ENCODE measurements at places on chromosomes 1 and 21.

DNA sequence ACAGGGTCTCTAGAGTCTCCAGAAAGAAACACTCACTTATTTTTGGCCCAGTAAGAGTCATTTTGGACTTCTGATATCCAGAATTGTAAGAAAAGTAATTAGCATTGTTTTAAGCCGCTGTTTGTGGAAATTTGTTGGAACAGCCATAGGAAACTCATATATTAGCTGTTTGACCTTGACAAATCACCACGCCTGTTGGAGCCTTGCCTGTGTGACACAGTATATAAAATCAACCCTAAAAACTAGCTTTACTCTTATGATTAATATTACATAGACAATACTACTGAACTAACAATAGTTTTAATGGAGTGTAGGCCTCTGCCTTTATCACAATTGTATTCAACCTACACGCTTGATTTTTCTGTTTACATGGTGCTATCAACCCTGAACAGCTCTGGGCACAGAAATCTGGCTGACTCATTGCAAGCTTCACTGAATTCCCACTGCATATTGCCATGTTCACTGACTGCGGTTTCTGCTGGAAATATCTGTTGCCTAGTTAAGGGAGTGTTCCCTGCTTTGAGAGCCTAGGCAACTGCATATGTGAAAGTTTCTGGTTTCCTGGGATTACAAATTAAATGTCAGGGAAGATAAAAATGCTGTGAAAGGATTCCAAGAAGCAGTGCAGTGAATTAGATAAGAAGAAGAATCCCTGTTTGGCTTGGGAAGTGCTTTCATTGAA lies 419.5 kb upstream of the DEPDC1 start:
- peak; percentile 40 for DNase-seq

DNA sequence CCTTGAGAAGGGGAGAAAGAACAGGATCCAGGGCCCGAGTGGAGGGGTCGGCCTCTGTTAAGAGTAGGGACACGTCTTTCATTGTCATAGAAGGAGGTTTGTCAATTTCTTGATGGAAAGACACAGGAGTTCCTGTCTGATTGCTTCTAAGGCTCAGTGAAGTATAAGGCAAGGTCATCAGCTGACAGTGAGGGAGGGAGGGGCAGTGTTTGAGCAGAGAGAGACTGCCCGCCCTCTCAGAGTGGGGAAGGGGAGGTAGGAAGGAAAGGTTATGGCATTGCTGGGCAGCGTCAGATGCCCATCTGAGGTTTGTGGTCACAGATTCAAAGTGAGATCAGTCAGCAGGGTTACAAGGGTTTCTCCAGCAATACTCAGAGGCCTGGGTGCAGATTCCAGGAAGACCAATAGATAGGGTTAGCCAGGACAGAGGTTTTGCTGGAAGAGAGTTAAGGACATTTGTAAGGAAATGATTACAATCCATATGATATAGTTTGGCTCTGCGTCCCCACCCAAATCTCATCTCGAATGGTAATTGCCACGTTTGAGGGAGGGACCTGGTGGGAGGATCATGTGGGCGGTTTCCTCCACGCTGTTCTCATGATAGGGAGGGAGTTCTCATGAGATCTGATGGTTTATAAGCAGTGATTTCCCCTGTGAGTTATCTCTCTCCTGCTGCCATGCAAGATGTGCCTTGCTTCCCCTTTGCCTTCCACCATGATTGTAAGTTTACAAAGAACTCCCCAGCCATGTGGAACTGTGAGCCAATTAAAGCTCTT lies 127.2 kb upstream of the GJB5 start:
- no peak for DNase-seq

GRCh38 chr1:13930151-13930550 lies 230.2 kb downstream of the PRDM2 start:
- DNase-seq: no peak

DNA sequence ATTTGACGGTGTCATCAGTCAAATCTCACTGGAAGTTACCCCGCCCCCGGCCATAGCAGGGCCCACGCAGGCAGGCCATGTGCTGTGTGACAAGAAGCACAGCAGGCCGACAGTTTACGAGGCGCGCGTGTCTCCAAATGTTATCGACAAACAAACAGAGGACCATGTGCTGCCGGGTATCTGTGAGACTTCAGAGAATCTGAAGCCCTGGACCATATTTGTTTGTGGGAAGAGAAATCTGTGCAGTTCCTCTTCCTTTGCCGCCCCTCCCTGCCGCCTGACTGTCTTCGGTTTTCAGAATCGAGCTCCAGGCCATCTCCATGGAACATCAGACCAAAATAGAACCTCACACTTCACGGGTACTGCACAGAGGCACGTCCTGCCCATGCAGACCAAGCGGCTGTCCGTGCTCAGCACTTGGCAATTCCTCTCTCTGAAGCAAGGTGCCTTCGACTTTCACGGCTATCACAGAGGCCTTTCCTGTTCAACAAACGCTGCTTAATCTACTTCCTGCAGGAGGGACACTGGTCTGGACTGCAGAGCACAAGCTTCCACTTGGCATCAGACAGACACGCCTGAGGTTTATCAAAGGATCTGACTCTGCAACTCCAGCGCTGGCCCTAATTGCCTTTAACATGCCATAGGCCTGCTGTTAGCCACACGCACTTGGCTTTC lies 135.7 kb upstream of the KRTAP19-8 start:
- no peak for DNase-seq

DNA sequence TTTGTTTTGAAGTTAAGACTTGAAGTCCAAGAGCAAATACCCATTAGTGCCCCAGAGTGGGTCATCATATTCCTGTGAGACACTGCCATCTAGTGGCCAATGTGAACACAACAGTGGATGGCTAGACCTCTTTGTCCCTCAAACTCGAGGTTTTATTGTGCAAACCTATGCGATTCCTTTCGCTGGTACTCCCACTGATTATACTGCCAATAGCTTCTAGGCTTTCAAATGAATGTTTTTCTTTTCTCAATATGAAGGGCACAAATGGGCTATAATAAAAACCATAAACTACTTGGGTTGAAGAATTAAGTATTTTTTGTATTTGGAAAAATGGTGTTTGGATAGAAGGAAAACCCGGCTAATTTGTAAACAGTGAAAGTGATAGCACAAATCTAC lies 100.4 kb upstream of the ZNF281 start:
- DNase-seq: peak; percentile 53

GRCh38 chr1:103145449-103145848 lies 37.1 kb upstream of the COL11A1 start:
- DNase-seq: no peak

DNA sequence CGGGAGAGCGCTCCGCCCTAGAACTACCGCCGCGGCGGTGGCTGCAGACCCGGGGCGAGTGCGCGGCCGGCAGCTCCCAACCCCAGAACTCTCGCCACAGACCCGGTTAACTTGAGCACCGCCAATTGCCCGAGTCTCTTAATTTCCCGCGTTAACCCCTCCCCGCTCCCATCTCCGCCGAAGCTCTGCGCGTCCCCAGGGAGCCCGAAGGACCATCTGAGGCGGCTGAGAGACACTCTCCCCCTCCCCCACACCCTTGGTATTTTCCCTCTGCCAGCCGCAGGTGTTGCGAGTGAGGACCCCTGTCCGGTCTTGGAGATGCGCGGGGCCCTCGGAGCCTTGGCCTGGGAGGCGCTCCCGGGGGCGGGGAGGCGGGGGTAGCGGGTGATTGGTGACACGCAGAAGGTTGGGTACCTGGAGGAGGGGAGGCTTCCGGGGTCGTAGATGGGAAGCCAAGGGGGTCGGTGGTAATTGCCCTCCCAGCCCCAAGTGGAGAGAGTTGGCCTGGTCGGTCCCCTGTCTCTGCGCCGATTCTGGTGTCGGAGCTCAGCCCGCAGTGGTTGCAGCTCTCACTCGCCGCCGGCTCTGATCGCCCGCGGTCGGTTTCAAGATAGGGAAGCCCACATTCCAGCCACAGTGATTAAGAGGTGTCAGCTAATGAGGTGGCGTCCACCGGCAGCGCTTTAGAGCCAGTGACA lies 858 bp upstream of the SUSD4 start:
- no peak for DNase-seq

DNA sequence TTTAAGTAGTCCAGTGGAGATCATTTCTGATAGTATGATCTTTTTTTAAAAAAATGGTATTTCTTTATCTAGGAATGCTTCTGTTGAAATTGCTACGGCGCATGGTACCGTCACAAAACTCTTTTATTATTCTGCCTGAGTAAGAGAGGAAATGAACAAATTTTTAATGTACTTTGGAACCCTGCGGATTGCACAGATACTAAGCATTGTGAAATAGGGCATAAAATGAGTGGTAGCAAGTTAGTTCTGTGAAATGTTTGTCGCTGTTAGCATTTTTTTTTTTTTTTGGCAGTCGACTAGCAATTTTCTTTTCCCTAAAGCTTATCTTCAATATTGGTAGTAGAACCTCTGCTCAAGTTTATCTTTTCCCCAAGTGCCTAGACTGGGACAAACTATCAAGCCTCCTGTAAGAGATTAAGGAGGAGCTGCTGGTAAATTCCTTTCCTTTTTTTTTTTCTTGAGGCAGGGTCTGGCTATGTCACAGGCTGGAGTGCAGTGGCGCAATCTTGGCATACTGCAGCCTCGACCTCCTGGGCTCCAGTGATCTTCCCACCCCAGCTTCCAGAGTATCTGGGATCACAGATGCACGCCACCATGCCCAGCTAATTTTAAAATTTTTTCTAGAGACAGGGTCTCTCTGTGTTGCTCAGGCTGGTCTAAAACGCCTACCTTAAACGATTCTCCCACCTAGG lies 2.2 kb downstream of the ITSN1 start:
- no peak for DNase-seq

DNA sequence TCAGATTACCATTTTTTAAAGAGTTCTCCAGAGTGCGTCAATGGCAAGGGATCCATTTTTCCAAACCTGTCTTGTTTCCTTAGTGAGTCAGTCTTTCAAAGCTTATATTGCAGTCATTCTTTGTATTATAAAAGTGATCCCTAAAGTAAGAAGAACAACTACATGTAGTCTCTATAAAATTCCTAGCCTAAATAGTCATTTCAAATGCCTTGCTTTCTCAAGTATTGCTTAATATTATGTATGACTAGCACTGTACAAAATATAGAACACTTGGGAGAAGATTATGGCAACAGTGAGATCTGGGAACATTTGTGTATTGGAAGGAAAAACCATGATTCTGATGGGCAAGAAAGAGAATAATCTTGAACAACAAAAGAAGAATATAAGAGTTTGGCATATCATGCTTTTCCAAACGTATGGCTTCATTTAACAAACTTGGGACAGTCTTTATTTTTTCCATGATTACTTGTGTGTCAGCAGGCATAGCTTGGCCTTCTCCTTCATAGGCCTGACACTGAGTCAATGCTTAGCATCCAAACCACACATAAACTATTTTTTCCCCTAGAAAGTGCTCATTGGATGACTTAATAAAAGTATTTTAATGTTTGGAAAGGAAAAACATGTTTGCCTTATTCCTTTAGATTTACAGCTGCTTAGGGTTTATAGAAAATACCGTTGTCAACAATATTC lies 547.4 kb downstream of the LTN1 start:
- no peak for DNase-seq

- no peak for DNase-seq
Observed at GRCh38 chr1:8464377-8464776, 146.5 kb downstream of the SLC45A1 start.

DNA sequence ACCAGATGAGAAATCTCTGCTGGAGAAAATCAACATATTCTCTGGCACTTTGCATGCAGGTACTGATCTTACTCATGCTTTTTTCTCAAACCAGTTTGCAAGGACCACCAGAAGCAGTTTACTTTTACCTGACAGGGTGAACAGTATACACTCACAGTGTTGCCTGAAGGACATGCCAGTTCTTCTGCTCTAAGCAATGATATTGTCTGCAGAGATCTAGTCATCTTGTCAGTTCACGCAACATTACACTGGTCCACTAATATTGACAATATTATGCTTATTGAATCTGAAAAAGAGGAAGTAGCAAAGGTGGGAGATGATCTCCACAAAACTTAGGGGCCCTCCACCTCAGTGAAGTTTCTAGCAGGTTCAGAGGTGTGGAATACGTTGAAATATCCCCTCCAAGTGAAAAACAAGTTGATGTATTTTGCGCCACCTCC lies 3.8 kb upstream of the S100B start:
- DNase-seq: no peak

DNA sequence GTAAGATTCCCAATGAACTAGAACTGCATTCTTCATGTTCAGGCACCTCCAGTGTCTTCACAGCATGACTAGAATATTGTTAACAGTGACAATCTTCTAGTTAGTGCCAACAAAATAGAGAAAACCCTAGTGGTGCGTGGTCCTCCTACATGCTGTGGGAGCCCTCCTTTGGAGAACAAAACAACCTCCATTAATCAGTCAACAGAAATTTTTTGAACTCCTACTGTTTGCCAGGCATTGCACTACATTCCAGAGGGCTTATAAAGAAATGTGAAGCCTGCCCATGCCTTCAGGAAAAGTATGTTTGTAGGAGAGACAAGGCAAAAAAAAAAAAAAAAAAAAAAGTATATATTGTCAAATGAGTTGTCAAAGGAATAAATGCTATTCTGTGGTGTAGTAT lies 252.7 kb downstream of the LRRC40 start:
- no peak for DNase-seq

- DNase-seq: no peak
Observed at GRCh38 chr1:244952940-244953339, 88.6 kb upstream of the HNRNPU start.

GRCh38 chr1:92817986-92818764 lies 13.7 kb upstream of the RPL5 start:
- DNase-seq: no peak

- DNase-seq: no peak
Observed at GRCh38 chr21:38816400-38816977, 10.8 kb downstream of the ETS2 start.

- no peak for DNase-seq
Observed at GRCh38 chr1:83882906-83883305, 116.0 kb downstream of the TTLL7 start.
